ENCODE measurements at places on chromosomes 5 and 9.

- no peak for DNase-seq
Observed at GRCh38 chr5:58115811-58116210, 344.1 kb downstream of the PLK2 start.

DNA sequence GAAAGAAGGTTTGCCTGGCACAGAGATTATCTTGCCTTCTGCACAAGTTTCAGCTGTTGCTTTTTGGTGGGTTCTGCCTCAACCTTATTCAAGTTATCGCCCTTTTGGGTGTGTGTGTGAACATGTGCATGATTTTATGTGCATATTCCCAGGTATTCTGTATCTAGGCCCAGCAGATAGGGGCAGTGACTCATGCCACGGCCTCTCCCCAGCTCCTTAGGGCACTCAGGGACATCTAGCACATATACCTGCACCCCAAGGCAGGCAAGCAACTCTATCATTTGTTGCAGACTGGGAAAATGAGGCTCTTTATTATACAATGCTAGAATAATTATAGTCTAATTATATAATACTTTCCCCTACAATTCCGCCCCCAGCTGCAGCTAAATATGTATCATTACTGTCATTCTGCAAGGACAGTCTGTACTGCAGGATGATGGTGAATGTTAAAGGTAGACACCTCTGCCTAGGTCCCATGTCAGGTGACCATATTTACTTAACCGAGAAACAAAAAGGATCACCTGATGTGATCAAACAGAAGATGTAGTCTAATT is 128.9 kb downstream of the PDE8B start:
- DNase-seq: no peak

- DNase-seq: no peak
Observed at GRCh38 chr9:109973336-109973735, 193.3 kb downstream of the PALM2AKAP2 start.

DNA sequence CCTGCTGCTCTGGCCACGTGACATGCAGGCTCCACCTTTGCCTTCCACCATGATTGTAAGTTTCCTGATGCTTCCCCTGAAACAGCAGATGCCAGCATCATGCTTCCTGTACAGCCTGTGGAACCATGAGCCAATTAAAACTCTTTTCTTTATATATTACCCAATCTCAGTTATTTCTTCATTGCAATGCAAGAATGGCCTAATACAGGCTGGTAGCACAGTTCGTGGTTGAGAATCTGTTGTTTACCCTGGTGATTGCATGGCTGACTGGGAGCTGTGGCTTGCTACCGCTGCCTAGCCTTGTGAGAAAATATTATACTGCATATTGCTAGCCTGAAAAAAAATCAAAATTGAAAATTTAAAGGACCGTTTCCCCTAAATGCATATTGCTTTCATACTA is 44.8 kb upstream of the PTPN3 start:
- DNase-seq: no peak

- no peak for DNase-seq
Observed at GRCh38 chr9:113653746-113654604, 190.4 kb downstream of the RGS3 start.

- DNase-seq: no peak
Observed at GRCh38 chr5:142520885-142521284, 165.0 kb downstream of the FGF1 start.

- DNase-seq: no peak
Observed at GRCh38 chr5:73654171-73654811, 28.3 kb downstream of the ARHGEF28 start.

GRCh38 chr9:78307360-78307759 is 10.4 kb downstream of the PSAT1 start:
- no peak for DNase-seq

- no peak for DNase-seq
Observed at GRCh38 chr9:120627073-120627472, 47.1 kb upstream of the CDK5RAP2 start.

DNA sequence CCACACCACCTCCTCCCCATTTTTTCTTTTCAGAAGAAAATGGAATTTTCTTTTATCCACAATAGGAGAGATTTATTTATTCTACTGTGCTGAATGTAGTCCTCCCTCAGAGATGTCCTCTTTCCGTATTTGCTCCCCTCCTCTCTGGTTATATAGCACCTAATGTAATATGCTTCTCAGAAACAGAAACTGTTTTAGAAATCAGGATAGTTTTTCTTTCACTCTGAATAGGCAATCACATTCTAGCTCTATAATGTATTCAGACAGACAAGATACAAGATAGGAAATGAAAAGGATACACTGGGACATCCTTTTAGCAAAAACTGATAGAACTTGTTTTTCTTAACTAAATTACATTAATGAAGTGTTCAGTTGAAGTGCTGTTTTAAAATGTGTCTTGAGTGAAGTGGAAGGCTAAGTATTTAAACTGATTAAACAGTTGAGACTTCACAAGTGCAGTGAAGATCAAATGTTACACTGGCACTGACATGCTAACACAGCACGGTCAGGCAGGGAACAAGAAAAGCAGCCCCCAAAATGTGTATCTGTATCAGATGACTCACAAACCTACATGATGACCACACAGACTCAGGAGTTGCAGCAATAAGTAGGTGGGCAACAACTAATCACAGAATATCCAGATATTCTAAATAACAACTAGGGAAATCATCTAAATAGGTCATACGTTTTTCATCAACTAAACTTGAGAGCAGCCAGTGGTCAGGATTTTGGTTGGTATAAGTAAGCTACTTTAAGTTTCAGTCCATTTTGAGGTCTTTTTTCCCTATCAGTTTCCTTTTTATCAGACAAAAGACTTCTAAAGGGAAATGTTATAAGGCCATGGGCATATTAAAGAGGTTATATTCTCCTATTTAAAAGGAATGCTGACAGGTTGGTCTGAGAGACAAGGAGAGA is 260.4 kb downstream of the MLLT3 start:
- DNase-seq: no peak

DNA sequence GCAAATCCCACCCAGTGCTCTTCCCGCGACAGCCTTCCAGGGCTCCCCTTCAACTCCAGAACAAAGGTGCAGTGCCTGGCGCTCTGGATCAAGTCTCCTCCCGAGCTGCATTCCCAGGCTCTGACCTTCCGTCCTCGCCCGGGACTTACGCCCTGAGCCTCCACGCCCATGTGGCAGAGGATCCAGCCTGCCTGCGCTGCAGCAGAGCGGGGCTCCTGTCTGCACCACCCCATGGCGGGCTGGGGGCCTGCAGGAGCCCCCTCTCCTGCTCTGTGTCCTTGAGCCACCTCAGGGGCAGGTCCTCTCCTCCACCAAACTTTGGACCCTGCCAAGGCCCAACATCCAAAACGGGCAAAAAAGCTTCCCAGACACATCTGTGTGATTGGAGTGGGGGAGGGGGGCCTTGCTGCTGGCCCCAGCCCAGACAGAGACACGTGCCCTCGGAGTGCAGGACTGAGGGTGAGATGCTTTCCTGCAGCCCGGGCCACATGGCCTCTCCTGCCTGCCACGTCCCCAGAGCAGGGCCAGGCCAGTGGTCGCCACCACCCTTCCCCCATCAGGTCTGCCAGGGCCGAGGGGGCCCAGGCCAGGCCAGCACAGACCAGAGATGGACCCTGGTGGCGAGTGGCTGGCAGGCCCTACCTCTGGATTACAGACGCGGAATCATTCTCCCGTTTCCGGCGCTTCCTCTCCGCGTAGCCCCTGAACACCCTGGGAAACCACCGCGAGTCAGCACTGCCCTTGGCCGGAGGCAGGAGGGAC is 4.4 kb downstream of the NSMF start:
- DNase-seq: no peak

- DNase-seq: no peak
Observed at GRCh38 chr5:64213531-64213930, 47.9 kb downstream of the RNF180 start.

- no peak for DNase-seq
Observed at GRCh38 chr5:10552183-10553143, 11.4 kb upstream of the ANKRD33B start.

DNA sequence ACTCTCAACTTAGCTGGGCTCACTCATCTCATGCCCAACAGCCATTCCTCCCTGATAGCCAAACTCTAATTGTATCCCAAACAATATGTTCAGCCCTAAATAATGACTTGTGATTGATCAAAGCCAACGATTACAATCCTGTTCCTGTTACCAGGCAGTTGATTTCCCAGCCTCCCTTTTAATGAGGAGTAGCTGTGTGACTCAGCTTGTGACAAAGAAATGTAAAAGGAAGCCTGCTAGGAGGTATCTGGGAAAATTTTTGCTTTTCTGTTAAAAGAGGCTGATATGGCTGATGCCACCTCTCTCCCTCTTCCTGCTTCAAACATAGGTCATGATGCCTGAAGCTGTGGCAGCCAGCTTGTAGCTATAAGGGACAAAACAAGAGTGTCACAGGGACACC is 19.6 kb upstream of the ENC1 start:
- DNase-seq: no peak

DNA sequence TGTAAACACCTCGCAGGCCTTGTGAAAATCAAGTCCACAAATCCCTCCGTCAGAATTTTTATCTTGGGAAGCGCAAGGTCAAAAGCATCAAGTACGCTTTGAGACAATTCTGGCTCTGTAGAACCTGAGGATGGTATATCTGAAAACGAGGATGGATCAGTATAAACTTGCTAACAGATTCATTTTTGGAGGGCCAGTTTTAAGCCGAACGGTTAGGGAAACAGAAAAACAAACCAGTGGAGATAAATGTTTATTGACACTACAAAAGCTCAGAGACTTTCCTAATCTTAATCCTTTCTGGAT is 352 bp upstream of the PGGT1B start:
- no peak for DNase-seq

GRCh38 chr5:1008451-1009358 is at the start of gene NKD2:
Gene NKD2, plus strand, starts transcription at chr5:1008802. Its CDS starts 256 bp downstream, at chr5:1009058.
- no peak for DNase-seq

- no peak for DNase-seq
Observed at GRCh38 chr9:125829743-125830142, 82.6 kb downstream of the PBX3 start.

GRCh38 chr9:95907794-95908193 is 32.3 kb downstream of the ERCC6L2 start:
- DNase-seq: no peak

DNA sequence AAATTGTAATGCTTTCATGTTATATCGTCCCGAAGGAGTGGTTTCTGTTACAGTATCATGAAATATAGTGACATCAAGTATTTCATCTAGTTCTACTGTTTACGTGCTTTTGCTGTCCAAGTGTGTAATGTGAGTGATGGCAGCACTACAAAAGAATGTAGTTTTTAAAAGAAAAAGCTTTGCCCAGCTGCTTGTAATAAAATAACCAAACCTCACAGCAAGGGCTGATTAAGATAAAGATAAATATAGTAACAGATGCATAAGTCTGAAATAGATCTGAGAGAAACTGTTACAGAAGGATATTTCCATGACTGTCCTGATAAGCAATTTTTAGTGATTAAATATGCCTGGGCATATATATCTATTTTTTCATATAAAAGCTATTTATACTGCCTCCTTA is 106.4 kb downstream of the AUH start:
- no peak for DNase-seq

DNA sequence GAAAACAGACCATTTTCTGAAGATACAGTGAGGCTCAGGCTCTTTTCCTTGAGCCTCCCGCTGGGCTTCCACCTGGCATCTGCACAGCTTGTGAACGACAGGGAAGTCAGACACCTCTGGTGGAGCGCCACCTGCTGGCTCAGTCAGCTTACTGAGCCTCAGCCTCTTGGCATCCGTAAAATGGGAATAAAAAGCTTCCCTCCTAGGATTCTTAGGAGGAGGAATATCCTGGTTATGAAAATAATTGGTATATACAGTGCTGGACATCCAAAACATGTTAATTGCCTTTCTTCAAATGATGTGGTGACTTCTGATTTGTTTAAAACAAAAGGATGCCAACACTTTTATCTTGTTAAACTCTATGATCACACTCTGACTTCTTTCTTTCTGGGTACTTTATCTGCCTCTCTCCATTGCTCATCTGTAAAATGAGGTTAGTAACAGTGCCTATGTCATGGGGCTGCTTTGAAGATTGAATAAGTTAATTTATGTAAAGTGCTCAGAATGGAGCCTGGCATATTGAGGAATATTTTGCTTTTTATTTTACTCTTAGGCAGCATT is 67.5 kb downstream of the MAMDC2 start:
- peak; percentile 24 for DNase-seq

- DNase-seq: no peak
Observed at GRCh38 chr5:138610415-138610917, 35.3 kb upstream of the HSPA9 start.
